A549 treated with CORT108297 at 1 μM for 4 hours (cell line): ENCODE measurements at places on chromosomes 4 and X. TPM values are rescaled to one million over a fixed set of nuclear protein-coding genes. Genes with fewer than 3 reads are reported as not detected.

Gene ODAM
- not detected in 5 replicates for total RNA-seq

Gene WDR17
- total RNA-seq: 1.4 to 2.2 TPM (median 1.9 TPM) in 5 replicates

Gene ADH6
- 0.07 to 0.15 TPM (median 0.12 TPM) in 3 of 5 replicates, not detected in the others for total RNA-seq

Gene SGCB
- total RNA-seq: 16.8 to 22.4 TPM (median 18.1 TPM) in 5 replicates
